ENCODE measurements at places on chromosomes 13 and 19.
A peak's percentile ranks its signal among the peaks of the same experiment; 100 is the strongest.

DNA sequence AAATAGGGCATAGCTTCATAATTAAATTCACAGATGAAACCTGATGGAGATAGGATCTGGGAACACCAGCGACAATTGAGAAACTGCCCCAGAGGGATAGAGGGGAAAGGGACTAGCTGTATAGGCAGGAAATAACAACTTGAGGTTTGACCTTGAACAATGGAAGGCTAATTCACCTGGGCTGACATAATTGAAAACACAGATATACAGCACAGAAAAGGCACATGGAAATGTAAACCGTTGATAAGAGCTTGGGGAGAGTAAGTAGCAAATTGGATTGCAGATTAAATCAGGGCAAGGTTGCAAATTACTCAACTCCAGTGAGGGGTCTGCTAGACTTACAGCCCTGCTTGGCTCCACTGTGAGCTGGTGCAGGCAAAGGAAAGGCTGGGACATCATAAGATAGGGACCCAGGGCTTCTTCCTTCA, 246.7 kb downstream of the DLEU7 start:
- DNase-seq = no peak

- peak; percentile 4 for DNase-seq
Measured at GRCh38 chr19:32318884-32319520, 26.4 kb upstream of the ZNF507 start.

DNA sequence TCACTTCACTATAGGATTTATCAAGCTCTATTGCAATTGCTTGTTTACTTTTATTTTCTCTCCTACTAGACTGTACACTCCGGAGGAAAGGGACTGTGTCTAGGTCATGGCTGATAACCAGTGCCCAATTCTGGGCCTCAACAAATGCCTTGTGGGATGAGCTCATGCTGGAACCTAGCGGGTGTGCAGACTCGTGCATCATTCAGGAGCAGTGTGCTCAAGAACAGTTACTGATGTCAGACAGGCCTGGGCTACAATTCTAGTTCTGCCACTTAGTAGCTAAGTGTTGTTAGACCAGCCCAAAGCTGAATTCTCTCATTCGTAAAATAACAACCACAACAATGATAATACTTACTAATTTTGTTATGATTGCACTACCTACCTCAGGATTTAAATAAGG, 95.4 kb downstream of the CYSLTR2 start:
- peak; percentile 71 for DNase-seq

DNA sequence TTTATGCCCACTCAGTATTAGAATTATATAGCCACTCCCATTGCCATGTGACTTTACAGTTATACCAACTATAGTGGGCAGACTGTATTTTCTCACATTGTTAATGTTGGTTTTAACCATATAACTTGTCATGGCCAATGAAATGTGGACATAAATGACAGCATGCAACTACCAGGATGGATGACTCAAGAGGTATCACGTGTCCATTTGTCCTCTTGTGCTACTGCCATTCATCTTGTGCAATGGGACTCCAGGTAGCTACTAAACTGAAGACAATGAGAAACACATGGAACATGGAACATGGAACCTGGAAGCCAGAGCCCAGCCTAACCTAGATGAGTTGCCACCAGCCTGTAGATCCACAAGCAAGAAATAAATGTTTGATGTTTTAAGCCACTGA, 242.7 kb upstream of the IPO5 start:
- DNase-seq = no peak

Measured in EL (cell line).